GF-D8 (cell line): ENCODE measurements at places on chromosomes 13 and 19.

- no peak for DNase-seq
Observed at GRCh38 chr13:25046985-25047511, 48.9 kb upstream of the PABPC3 start.

DNA sequence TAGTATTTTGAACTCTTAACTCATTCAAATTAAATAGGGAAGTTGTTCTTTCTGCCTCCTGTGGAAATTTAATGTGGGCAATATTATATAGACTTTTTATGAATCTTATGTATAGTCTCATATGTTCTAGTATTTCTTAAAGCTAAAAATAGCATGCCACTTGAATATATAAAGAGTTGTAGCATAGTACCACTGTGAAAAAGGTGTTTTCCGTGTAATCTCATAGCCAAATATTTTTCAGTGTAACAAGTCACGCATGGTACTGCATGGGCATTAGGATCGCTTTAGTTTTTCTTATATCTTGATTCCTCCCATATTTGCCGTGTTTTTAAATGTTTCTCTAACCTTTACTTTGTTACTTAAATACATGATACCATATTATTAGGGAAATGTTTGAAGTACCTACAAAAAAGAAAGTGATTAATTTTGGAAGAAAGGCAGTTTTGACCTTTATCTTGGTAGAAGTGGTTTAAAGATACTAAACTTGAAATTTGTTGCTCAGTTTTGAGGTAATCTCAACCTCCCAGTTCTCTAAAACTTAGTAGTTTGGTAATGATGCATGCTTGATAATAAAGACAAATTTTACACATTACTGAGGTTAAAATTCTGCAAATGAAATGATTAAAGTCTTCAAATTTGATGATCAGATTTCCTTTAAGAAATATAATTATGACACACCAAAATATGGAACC is 81.2 kb downstream of the PAN3 start:
- no peak for DNase-seq

- no peak for DNase-seq
Observed at GRCh38 chr19:7522923-7523667, 671 bp downstream of the MCOLN1 start.

DNA sequence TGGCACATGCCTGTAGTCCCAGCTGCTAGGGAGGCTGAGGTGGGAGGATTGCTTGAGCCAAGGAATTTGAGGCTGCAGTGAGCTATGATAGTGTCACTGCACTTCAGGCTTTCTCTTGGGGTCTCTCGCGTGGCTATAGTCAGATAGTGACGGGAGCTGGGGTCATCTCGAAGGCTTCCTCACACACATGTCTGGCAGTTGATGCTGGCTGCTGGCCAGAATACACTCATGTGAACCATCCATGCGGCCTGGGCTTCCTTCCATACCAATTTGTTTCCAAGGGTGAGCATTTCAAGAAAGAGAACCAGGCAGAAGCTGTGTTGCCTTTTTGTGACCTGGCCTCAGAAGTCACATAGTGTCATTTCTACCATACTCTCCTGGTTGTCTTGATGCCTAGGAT is 26.4 kb downstream of the LEUTX start:
- DNase-seq: no peak

DNA sequence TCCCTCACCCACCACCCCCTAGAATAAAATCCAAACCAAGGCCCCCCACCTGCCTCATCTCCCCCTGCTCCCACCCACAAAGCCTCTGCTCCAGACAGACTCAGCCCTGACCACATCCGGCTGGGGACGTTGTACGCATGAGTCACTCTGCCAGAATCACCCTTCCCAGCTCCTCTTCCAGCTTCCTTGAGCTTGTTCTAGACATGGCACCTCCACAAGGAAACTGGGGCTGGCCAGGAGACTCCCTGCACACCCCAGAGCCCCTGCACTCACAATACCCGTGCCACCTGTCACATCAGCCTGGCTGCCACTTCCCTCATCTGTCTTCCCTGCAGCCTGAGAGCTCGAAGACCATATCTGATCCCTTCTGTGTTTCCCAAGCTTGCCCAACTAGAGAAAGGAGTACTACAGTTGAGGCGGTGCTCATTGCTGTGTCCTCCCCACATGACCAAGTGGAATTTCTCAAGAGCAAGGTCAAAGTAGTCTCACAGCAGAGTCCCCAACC is 9.7 kb downstream of the DEDD2 start:
- DNase-seq: no peak
